ENCODE measurements at places on chromosomes 16 and 17. TPM values are rescaled to one million over a fixed set of nuclear protein-coding genes. Genes with fewer than 3 reads are reported as not detected.

DNA sequence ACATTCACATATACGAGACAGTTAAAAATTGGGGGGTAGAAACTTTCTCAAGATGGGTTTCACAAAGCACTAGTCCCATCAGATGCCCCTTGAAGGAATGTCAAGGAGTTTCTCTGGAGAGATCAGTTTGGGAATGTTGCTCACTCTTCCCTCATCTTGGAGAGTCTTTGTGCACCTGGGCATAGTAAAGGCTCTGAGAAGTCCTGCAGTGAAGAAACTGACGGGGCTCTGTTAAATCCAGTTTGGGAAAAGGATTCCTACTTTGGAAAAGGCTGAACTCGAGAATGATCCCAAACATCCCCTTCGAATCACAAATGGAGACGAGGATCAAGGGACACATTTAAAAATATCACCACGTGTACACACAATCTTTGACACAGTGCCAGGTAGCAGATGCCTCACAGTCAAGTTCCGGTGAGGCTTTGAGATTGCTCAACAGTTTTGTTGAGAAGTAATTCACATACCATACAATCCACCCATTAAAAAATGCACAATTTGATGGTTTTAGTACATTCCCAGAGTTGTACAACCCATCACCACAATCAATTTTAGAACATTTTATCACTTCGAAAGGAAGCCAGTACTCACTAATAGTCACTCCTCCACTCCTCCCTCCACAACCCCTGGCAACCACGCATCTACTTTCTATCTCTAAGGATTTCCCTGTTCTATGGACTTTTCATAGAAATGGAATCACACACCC lies 203.4 kb upstream of the FOXF1 start:
- DNase-seq: no peak
- H3K36me3 ChIP-seq: no peaks in the 10 kb centered on the region
- H3K4me3 ChIP-seq: no peak overlapping the region
- H3K27me3 ChIP-seq: no peaks in the 10 kb centered on the region
- peaks cover 35% of the 10 kb centered on the region for H3K4me1 ChIP-seq

DNA sequence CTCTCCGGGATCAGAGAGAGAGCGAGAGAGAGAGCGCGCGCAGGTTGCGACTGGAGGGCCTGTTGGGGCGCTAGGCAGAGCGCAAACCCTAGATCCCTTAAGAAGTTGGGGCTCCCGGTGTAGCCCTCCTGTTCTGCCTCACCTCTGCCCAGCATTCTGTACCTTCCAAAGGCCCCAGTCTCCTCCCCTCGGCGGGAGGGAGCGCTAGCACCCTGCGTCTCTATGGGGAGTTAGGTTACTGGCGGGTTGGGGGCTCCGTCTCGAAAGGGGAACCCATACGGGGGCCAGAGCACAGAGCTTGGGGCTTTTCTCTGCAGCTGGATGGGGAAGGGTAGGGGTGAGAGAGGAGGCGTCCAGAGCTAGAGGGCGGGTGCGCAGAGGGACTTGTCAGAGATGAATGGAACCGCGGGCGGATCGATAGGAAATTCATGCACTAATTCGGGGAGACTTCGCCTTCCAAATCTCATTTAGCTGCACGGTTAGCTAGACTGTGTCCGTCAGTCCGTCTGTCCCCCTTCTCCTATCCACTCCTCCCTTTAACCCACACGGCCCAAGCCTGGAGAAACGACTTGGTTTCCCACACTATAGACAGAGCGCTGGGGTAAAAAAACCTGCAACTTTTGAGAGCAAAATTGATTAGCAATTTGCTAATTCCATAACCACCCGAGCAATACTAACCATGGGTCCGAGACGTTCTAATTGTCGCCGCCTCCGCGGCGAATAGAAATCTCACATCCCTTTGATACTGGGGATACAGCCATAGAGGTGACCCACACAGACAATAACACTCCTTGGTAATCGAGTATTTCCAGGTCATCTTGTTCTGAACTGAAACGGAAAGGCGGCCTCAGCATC lies 693 bp upstream of the HOXB4 start:
- H3K4me1 ChIP-seq: peaks cover 33% of the 10 kb centered on the region
- H3K4me3 ChIP-seq: peak overlapping the region; percentile 63
- DNase-seq: no peak
- H3K27me3 ChIP-seq: no peaks in the 10 kb centered on the region
- no peak overlapping the region for H3K27ac ChIP-seq

- no peaks in the 10 kb centered on the region for H3K27me3 ChIP-seq
- no peak overlapping the region for H3K27ac ChIP-seq
- peaks cover 78% of the 10 kb centered on the region for H3K36me3 ChIP-seq
- H3K4me1 ChIP-seq: no peaks in the 10 kb centered on the region
These were observed 59.7 kb downstream of the IL21R start for GRCh38 chr16:27461483-27462171.

GRCh38 chr17:11779892-11780291 lies 181.6 kb downstream of the DNAH9 start:
- no peaks in the 10 kb centered on the region for H3K4me1 ChIP-seq
- no peaks in the 10 kb centered on the region for H3K27me3 ChIP-seq
- H3K27ac ChIP-seq: no peak overlapping the region

GRCh38 chr17:11212792-11213191 lies 28.2 kb upstream of the SHISA6 start:
- no peak for DNase-seq
- H3K27me3 ChIP-seq: no peaks in the 10 kb centered on the region
- no peak overlapping the region for H3K27ac ChIP-seq
- H3K4me1 ChIP-seq: no peaks in the 10 kb centered on the region

DNA sequence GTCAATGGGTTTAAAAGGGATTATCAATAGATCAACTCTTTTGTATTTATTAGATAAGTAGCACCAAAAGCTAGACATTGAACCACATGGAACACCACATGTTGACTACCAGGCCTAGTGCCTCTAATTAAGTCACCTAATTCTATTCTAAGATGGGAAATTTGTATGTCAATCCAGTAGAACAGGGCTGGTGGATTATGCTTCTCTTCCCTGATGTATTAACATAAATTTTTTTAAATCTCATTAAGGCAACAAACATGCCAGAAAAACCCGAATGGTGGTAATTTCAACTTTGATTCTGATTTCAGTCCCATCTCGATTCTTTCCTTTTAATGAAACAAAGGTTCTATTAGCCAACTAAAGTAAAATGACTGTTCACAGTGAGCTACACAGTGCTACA lies 92.6 kb downstream of the KANSL1 start:
- no peak overlapping the region for H3K4me3 ChIP-seq
- H3K27me3 ChIP-seq: no peaks in the 10 kb centered on the region
- H3K4me1 ChIP-seq: peaks cover 32% of the 10 kb centered on the region
- 0 out of 2 replicates have a peak, but pooled peaks cover 4% of the 10 kb centered on the region for H3K36me3 ChIP-seq

GRCh38 chr17:58325289-58325726 lies 3.3 kb downstream of the TSPOAP1 start:
- H3K36me3 ChIP-seq: no peaks in the 10 kb centered on the region
- peaks cover 7% of the 10 kb centered on the region for H3K4me1 ChIP-seq
- H3K27ac ChIP-seq: no peak overlapping the region
- no peak overlapping the region for H3K4me3 ChIP-seq
- no peak for DNase-seq

- H3K4me1 ChIP-seq: peaks cover 8% of the 10 kb centered on the region
- H3K4me3 ChIP-seq: no peak overlapping the region
- H3K27ac ChIP-seq: no peak overlapping the region
- H3K36me3 ChIP-seq: no peaks in the 10 kb centered on the region
These were observed 21.8 kb upstream of the GNG13 start for GRCh38 chr16:822174-822908.

- peaks cover 12% of the 10 kb centered on the region for H3K4me1 ChIP-seq
- DNase-seq: peak; percentile 69
- no peaks in the 10 kb centered on the region for H3K27me3 ChIP-seq
- H3K27ac ChIP-seq: no peak overlapping the region
These were observed 64.1 kb downstream of the TIMM22 start for GRCh38 chr17:1060991-1061390.

GRCh38 chr16:49556249-49556605 lies 182.6 kb downstream of the C16orf78 start:
- H3K27me3 ChIP-seq: no peaks in the 10 kb centered on the region
- no peaks in the 10 kb centered on the region for H3K36me3 ChIP-seq
- no peaks in the 10 kb centered on the region for H3K4me1 ChIP-seq
- DNase-seq: no peak

DNA sequence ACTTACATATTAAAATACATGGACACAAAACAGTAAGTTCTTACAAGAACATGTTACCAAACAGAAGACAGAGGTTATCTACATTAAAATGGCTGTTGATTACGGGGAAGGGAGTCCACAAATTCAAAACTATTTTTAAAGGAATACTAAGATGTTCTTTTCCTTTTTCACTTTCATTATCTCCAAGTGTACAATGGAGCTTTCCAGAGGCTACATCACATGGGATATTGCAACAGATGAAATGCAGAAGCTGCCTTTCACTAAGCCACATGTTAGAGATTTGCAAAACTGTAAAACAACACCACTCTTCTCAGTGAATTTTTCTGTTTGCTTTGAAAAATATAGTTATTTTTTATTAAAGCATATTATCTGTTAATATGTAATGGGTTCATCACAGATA lies 53.6 kb downstream of the XPO6 start:
- H3K4me3 ChIP-seq: no peak overlapping the region
- H3K4me1 ChIP-seq: no peaks in the 10 kb centered on the region
- H3K36me3 ChIP-seq: peaks cover 75% of the 10 kb centered on the region
- no peaks in the 10 kb centered on the region for H3K27me3 ChIP-seq
- no peak overlapping the region for H3K27ac ChIP-seq
- DNase-seq: no peak

- H3K4me1 ChIP-seq: no peaks in the 10 kb centered on the region
- H3K4me3 ChIP-seq: no peak overlapping the region
- H3K27me3 ChIP-seq: no peaks in the 10 kb centered on the region
- DNase-seq: peak; percentile 60
- no peak overlapping the region for H3K27ac ChIP-seq
These were observed 69.2 kb upstream of the CES5A start for GRCh38 chr16:55944377-55944802.

- no peak for DNase-seq
- peaks cover 14% of the 10 kb centered on the region for H3K4me1 ChIP-seq
- H3K27me3 ChIP-seq: no peaks in the 10 kb centered on the region
- peaks cover 24% of the 10 kb centered on the region for H3K36me3 ChIP-seq
- peak within 1 kb of the TSS; percentile 93 for H3K4me3 ChIP-seq
- H3K27ac ChIP-seq: peak within 1 kb of the TSS; percentile 76
These were observed at the start of gene PHLPP2 for GRCh38 chr16:71724320-71724751. Gene PHLPP2 (minus strand): TSS chr16:71724701. CDS start chr16:71714795, 9,906 bp downstream.

DNA sequence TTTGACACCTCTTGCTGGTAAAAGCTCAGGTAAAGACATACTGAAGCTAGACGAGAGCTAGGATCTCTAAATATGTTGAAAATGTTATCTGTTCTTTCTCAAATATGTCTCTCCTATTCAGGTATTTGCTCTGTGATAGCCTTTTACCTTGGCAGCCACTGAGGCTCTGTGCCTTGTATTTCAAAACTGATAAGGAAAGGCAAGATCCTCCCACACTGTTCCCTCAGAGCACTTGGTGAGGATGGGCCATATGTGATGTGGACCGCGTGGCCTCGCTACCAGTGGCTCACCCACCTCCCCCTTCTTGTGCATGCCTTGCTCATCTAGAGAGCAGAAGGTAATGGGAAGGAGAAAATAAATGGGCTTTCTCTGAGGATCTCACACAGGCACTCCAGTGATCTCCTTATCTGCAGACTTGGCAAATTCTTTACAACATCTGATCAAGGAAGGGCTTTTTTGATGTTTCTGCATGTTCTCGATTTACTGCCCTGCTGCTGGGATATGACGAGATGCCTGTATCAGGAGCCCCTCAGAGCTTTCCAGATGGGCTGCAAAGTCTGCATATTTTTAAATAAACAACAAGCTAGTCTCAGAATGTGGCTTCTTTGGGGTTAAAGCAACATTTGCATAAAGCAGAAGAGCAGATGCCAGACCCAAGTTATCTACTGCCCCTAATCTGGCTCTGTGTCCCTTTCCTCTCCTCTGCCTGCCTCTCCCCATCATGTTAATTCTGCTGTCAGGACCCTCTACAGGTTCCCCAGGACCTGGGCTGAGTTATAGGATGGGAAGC lies 16.9 kb downstream of the HOXB1 start:
- no peaks in the 10 kb centered on the region for H3K36me3 ChIP-seq
- no peak overlapping the region for H3K4me3 ChIP-seq
- no peaks in the 10 kb centered on the region for H3K4me1 ChIP-seq
- no peak for DNase-seq
- no peak overlapping the region for H3K27ac ChIP-seq
- H3K27me3 ChIP-seq: peaks cover 47% of the 10 kb centered on the region

- no peaks in the 10 kb centered on the region for H3K36me3 ChIP-seq
- no peak overlapping the region for H3K4me3 ChIP-seq
- no peaks in the 10 kb centered on the region for H3K27me3 ChIP-seq
These were observed 5.6 kb upstream of the CARHSP1 start for GRCh38 chr16:8874388-8874787.

GRCh38 chr17:18850679-18851078 lies 7.3 kb upstream of the PRPSAP2 start:
- H3K36me3 ChIP-seq: no peaks in the 10 kb centered on the region
- no peak for DNase-seq
- no peaks in the 10 kb centered on the region for H3K27me3 ChIP-seq
- H3K4me3 ChIP-seq: no peak overlapping the region
- H3K4me1 ChIP-seq: peaks cover 4% of the 10 kb centered on the region

DNA sequence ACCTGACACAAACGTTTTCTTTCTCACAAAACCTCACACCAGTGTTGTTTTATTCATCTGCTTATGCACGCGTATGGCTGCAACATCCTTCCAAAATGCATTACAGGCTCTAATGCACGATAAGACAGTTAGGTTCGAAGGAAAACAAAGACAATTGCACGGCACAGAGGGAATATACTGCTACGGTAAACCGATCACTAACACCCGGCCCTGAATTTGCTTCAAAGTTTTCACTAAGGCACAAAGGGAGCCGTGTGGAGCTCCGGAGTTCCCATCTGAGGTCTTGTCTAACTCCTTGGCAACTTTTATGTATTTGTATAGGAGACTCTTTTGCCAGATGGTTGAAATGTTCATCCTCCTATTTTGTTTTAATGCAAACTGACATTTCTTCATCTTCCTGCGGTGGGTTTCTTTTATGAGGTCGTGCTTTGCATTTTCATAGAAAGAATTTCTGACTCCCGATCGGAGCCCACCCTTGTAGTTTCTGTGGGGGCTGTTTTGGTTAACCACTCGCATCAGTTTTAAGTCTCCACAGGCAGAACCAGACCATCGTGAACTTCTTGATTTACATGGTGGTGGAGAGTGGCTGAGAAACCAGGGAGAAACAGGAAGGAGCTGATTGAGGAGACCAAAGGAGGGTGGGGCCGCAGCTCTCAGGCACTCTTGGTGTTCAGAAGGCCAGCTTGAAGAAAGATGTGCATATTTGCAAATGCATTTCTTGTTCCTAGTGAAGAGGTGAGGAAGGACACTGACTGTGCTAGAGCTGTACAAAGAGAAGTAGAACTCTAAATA lies 516.8 kb downstream of the MAF start:
- no peaks in the 10 kb centered on the region for H3K27me3 ChIP-seq
- no peak for DNase-seq
- H3K36me3 ChIP-seq: no peaks in the 10 kb centered on the region
- no peak overlapping the region for H3K27ac ChIP-seq
- H3K4me3 ChIP-seq: no peak overlapping the region

Gene RUNDC3A
- total RNA-seq: not detected

Gene TMEM235
- not detected for total RNA-seq

Gene CHRNE
- total RNA-seq: not detected

Gene RECQL5
- 15.7 TPM for total RNA-seq

Gene TP53TG3B
- total RNA-seq: not detected
